HepG2 (cell line): ENCODE measurements at places on chromosomes 7 and 10. TPM values are rescaled to one million over a fixed set of nuclear protein-coding genes. Genes with fewer than 3 reads are reported as not detected.

The CTTNBP2 gene
- polyA plus RNA-seq, result not detected in 2 replicates

The ATOH7 gene
- 0.11 TPM in 1 of 2 replicates, not detected in the other for polyA plus RNA-seq

DNA sequence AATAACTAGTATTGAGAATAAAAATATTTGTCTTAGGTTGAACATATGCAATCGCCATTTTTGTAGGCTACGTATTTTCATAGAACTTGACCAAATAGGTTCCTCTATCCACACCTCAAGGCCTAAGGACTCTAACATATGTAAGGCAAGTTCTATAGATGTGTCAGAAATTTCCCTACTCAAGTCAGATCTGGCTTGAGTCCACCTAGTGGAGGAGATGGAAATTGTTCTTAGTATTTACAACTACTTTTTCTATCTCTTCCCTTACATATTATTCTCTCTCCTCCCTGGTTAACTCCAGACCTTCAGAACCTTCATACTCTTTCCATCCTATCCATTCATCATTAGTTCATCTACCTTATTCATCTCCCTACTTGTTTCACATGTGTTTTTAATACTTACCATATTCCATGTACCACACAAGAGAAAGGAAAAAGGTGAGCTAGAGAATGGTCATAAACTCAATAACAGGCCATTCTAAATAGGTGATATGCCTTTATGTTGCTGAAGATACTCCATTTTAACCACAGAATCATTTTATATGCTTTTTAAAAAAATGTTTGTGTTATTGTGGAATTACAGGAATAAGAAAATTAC lies 174.5 kb upstream of the HDAC9 start:
- no peaks in the 10 kb centered on the region for H3K4me1 ChIP-seq
- no peak overlapping the region for H3K27ac ChIP-seq
- H3K36me3 ChIP-seq, result no peaks in the 10 kb centered on the region
- peak; percentile 23 for DNase-seq
- H3K27me3 ChIP-seq, result no peaks in the 10 kb centered on the region

The GATAD1 gene
- 36.3 and 42.1 TPM in 2 replicates for polyA plus RNA-seq

The ZNF239 gene
- 0.05 TPM in 1 of 2 replicates, not detected in the other for polyA plus RNA-seq

DNA sequence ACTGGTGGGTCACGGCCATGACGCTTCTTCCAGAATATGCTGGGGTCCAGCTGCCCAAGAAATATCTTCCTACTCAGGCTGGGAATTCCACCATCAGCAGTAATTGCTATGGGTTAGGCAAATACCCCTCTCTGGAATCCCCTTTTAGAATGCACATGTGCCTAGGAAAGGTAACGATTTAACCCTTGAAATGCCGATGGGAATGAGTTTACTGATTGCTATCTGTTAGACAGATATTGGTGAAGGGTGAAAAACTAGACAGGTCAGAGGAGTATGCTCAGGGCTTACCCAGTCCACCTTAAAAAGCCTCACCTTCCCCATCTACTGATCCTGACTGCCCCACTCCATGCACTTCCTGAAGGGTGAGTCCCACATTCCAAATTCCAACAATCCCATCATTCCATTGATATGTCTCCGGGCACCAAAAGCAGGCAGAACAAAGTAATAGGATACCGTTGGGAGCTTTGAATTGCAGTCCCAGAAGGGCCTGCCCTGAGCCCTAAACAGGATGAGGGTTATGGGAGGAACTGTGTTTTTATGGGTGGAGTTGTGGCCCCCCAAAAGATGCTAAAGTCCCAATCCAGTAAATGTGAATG lies 59.3 kb downstream of the DLG5 start:
- H3K27ac ChIP-seq, result no peak overlapping the region
- no peak overlapping the region for H3K4me3 ChIP-seq
- H3K27me3 ChIP-seq, result no peaks in the 10 kb centered on the region
- no peak for DNase-seq

The GPNMB gene
- 0.91 and 1.1 TPM in 2 replicates for polyA plus RNA-seq

GRCh38 chr7:1330801-1331425 lies 98.2 kb downstream of the UNCX start:
- H3K36me3 ChIP-seq, result no peaks in the 10 kb centered on the region
- peaks cover 36% of the 10 kb centered on the region; the same call in 2 of the 3 replicates for H3K27me3 ChIP-seq
- no peak overlapping the region for H3K27ac ChIP-seq
- H3K4me1 ChIP-seq, result no peaks in the 10 kb centered on the region
- no peak overlapping the region for H3K4me3 ChIP-seq

The CNPY4 gene
- 6.2 TPM in 2 replicates for polyA plus RNA-seq

DNA sequence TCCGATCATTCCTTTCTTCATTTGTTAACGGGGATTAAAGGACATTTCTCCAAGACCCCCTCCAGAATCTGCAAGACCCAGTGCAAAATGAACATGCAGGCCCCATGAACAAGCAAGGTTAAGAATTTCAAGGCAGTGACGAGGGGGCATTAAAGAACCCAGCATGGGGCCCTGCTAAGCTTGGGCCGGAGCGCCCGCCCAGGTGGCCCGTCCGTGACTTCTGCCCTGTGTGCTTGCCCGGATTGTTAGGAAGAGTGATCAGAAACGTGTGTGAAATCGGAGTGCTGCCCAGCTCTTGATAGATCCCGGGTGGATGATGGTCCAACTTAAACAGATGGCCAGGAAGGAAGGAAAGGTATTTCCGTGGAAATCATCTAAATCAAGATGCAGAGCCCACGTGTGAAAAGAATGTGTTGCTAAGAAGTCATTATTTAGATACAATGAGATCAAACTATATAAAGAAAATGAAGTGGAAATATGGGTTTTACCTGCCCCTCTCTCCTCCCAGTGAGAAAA lies 213.6 kb downstream of the KLF6 start:
- H3K36me3 ChIP-seq, result no peaks in the 10 kb centered on the region
- no peaks in the 10 kb centered on the region for H3K4me1 ChIP-seq
- DNase-seq, result no peak
- no peak overlapping the region for H3K27ac ChIP-seq
- H3K4me3 ChIP-seq, result no peak overlapping the region

- H3K36me3 ChIP-seq, result no peaks in the 10 kb centered on the region
- DNase-seq, result no peak
- no peak overlapping the region for H3K27ac ChIP-seq
- no peaks in the 10 kb centered on the region for H3K4me1 ChIP-seq
Observed at GRCh38 chr7:9504678-9505077, 1071.3 kb downstream of the NXPH1 start.

DNA sequence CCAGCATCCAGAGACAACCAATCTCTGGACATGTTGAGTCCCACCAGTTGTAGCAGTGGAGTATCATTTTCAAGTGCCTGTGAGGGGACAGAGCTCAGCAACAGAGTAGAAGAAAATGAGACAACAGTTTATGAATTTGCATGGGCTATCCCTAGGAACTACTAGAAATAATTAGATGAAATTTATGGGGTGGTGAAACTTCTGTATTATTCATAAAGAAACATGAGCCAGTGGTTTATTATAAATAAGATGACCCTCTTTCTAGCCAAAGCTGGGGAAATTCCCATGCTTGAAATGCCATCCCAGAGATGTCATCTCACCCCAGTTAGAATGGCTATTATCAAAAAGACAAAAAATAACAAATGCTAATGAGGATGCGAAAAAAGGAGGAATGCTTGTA lies 55.1 kb upstream of the ITGB8 start:
- no peaks in the 10 kb centered on the region for H3K36me3 ChIP-seq
- no peak for DNase-seq
- no peak overlapping the region for H3K27ac ChIP-seq
- no peaks in the 10 kb centered on the region for H3K4me1 ChIP-seq

The MRC1 gene
- not detected in 2 replicates for polyA plus RNA-seq

DNA sequence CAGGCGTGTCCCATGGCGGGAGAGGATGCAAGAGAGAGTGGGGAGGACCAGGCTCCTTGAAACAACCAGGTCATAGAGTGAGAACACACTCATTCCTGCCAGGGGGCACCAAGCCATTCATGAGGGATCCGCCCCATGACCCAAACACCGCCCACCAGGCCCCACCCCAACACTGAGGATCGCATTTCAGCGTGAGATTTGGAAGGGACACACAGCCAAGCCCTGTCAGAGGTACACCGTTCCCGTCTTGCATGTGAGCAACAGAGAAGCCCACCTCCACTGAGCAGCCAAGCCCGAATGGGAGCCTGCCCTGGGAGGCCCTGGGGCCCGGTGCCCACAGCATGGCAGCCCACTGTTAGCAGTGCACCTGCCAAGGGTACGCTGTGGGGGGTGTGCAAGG lies 7.9 kb upstream of the ARPC1B start:
- H3K36me3 ChIP-seq, result peaks cover 7% of the 10 kb centered on the region
- peaks cover 7% of the 10 kb centered on the region for H3K4me1 ChIP-seq
- H3K27ac ChIP-seq, result no peak overlapping the region
- no peaks in the 10 kb centered on the region for H3K27me3 ChIP-seq
- DNase-seq, result no peak

The TUBB8 gene
- polyA plus RNA-seq, result 0.26 and 0.50 TPM in 2 replicates

DNA sequence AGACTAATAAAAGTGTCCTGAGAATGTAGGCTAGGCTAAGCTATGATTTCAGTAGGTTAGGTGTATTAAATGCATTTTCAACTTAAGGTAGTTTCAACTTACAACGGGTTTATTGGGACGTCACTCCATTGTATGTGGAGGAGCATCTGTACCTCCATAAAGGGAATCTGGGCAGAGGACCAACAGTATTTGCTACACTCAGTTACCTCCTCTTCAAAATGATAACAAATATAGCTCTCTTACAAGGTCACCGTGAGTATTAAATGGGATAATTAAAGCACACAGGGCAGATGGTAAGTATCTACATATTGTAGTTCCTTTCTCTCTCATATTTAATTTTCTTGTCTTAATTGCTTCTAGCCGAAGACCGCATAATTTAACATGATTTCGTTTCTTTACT lies 59.0 kb upstream of the FGL2 start:
- no peak overlapping the region for H3K27ac ChIP-seq
- H3K27me3 ChIP-seq, result no peaks in the 10 kb centered on the region
- H3K4me3 ChIP-seq, result no peak overlapping the region
- H3K4me1 ChIP-seq, result no peaks in the 10 kb centered on the region

- no peak overlapping the region for H3K27ac ChIP-seq
- no peak for DNase-seq
- peaks cover 35% of the 10 kb centered on the region; the same call in 1 of the 2 replicates for H3K4me1 ChIP-seq
- no peak overlapping the region for H3K4me3 ChIP-seq
- H3K36me3 ChIP-seq, result no peaks in the 10 kb centered on the region
Observed at GRCh38 chr10:98141484-98142073, 7.1 kb downstream of the R3HCC1L start.

The AGR3 gene
- polyA plus RNA-seq, result not detected in 2 replicates

The CYP2C19 gene
- polyA plus RNA-seq, result not detected in 2 replicates

- DNase-seq, result no peak
- no peaks in the 10 kb centered on the region for H3K4me1 ChIP-seq
- H3K27ac ChIP-seq, result no peak overlapping the region
- no peaks in the 10 kb centered on the region for H3K27me3 ChIP-seq
- no peaks in the 10 kb centered on the region for H3K36me3 ChIP-seq
- no peak overlapping the region for H3K4me3 ChIP-seq
Observed at GRCh38 chr10:10626734-10627133, 390.9 kb upstream of the CELF2 start.

GRCh38 chr10:119225083-119225658 lies 17.8 kb downstream of the GRK5 start:
- peaks cover 43% of the 10 kb centered on the region for H3K4me1 ChIP-seq
- no peaks in the 10 kb centered on the region for H3K27me3 ChIP-seq
- no peak overlapping the region for H3K4me3 ChIP-seq

- no peaks in the 10 kb centered on the region for H3K27me3 ChIP-seq
- DNase-seq, result peak; percentile 43
- H3K27ac ChIP-seq, result peak overlapping the region; percentile 75
- no peaks in the 10 kb centered on the region for H3K36me3 ChIP-seq
- peaks cover 34% of the 10 kb centered on the region for H3K4me1 ChIP-seq
Observed at GRCh38 chr10:62805231-62806099, 945 bp downstream of the ADO start.

- H3K4me1 ChIP-seq, result no peaks in the 10 kb centered on the region
- DNase-seq, result no peak
- no peaks in the 10 kb centered on the region for H3K36me3 ChIP-seq
- no peak overlapping the region for H3K4me3 ChIP-seq
- H3K27ac ChIP-seq, result no peak overlapping the region
Observed at GRCh38 chr7:156778201-156778600, 114.8 kb downstream of the LMBR1 start.

DNA sequence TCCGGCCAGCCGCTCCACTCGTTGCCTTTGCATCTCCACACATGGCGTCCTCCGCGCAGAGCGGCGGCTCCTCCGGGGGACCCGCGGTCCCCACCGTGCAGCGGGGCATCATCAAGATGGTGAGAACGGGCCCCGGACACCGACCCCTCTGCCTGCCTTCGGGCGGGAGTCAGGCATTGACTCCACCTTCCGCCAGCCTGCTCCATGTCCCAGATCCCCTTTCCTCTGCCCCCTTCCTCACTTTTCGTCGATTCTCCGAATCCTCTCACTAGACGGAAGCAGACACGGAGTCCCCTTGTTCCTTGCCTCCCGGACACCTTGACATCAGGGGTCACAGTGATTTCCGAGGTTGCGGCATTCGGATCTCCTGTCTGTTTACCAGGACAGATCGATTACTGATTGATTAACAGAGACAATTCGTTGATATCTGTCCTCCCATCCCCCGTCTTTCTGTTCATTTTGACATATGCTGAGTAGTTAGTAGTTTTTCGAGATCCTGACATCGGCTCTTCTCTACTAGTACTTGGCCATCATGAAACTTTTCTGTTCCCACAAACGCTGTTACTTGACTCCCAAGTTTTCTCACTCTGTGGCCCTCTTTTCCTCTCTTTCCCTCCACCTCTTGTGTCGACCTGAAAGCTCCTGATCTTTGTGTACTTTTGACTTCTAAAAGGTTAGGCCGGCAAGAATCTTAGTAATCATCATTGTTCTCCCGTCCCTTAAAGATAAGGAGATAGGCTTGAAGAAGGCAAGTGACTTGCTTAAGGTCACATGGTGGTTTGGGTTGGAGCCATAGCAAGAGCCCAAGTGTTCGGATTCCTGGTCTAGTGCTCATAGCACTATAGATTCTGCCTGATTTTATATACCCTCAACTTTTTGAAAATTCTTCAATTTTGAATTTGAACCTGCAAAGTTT lies 597 bp downstream of the SND1 start:
- peaks cover 1% of the 10 kb centered on the region; the same call in 1 of the 2 replicates for H3K36me3 ChIP-seq
- no peak for DNase-seq
- H3K4me1 ChIP-seq, result peaks cover 66% of the 10 kb centered on the region

GRCh38 chr7:55574051-55574717 lies 1.9 kb upstream of the VOPP1 start:
- peaks cover 33% of the 10 kb centered on the region for H3K4me1 ChIP-seq
- no peak overlapping the region for H3K4me3 ChIP-seq

GRCh38 chr10:132239126-132240031 lies 52.6 kb downstream of the DPYSL4 start:
- no peak overlapping the region for H3K4me3 ChIP-seq
- H3K27me3 ChIP-seq, result no peaks in the 10 kb centered on the region
- no peaks in the 10 kb centered on the region for H3K36me3 ChIP-seq
- H3K4me1 ChIP-seq, result no peaks in the 10 kb centered on the region
- no peak overlapping the region for H3K27ac ChIP-seq
- no peak for DNase-seq
